ENCODE measurements at places on chromosomes 2 and 18.

DNA sequence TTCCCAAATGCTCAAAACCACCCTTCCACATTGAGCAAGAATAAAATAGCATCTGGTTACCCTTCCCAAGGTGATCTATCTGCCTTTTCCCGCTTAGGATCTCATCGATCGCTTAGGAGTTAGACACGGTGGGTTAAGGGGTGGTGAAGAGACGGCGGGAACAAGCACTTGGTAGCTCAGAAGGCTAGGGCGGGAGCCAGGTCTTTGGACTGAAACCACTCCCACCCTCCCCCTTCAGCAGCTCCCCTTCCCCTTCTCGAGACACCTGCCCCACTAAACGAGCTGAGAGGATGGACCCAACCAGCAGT is 513 bp downstream of the THOC1 start:
- no peaks in the 10 kb centered on the region for H3K4me1 ChIP-seq
- peak overlapping the region; percentile 89 for H3K4me3 ChIP-seq
- DNase-seq, result no peak
- no peaks in the 10 kb centered on the region for H3K27me3 ChIP-seq
- peak overlapping the region; percentile 94 for H3K27ac ChIP-seq

DNA sequence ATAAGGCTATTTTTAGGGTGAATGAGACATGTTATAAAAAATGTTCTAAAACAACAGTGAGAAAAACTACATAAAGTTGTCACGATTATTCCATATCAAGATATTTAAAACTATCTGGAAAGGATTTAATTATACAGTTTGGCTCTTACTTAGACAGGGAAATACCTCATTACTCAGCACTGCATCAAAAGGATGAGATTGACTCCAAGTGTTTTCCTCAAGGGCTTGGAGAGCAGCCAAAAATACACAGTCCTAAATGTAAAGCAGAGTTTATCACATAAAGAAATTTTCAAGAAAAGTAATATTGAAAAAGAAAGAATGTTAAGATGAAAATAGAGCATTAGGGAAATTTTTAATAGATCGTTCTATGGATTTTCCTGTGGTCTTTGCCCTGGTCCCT is 285.5 kb upstream of the NETO1 start:
- no peak overlapping the region for H3K27ac ChIP-seq
- H3K27me3 ChIP-seq, result no peaks in the 10 kb centered on the region
- no peaks in the 10 kb centered on the region for H3K4me1 ChIP-seq
- no peaks in the 10 kb centered on the region for H3K36me3 ChIP-seq
- no peak overlapping the region for H3K4me3 ChIP-seq

DNA sequence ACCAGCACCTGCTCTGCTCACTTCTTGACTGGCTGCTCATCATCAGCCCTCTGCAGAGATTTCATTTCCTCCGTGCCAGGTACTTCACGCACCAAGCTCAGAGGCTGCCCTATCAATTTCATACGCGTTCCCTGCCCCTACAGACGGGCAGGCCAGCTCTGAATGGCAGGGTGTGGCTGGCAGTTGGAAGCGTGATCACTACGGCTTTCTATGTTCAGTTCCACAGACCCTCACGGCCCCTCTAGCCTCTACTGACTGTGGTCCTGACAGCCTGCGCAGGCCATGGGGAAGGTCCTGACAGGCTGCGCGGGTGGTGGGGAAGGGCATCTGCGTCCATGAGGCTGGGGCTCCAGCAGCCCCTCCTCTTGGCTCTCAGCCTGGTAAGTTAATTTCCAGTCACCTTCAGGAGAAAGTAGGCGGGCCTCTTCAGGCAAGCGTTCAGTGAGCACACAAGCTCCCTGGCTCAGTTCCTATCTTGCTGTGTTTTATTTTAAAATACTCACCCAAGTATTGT is 154.8 kb downstream of the ZNF236 start:
- no peaks in the 10 kb centered on the region for H3K36me3 ChIP-seq
- no peak overlapping the region for H3K27ac ChIP-seq
- H3K4me3 ChIP-seq, result no peak overlapping the region

DNA sequence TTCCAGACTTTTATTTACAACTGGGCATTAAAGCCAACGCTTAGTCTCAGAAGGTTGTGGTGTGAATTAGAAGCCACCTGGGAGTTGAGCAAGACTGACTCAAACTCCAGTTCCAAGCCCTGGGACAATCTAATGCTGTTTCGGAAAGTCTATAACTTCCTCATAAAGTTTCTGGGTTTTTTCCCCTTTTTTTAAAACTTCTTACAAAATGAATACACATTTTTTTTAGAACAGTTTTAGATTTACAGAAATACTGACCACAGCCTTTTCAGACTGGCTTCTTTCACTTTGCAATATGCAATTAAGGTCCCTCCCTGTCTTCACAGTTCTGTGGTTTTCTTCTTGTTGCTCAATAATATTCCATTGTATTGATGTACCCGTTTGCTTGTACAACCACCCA is 115.9 kb upstream of the TWIST2 start:
- H3K27ac ChIP-seq, result no peak overlapping the region
- H3K27me3 ChIP-seq, result no peaks in the 10 kb centered on the region
- peaks cover 5% of the 10 kb centered on the region for H3K4me1 ChIP-seq
- H3K36me3 ChIP-seq, result no peaks in the 10 kb centered on the region
- no peak overlapping the region for H3K4me3 ChIP-seq
- no peak for DNase-seq

DNA sequence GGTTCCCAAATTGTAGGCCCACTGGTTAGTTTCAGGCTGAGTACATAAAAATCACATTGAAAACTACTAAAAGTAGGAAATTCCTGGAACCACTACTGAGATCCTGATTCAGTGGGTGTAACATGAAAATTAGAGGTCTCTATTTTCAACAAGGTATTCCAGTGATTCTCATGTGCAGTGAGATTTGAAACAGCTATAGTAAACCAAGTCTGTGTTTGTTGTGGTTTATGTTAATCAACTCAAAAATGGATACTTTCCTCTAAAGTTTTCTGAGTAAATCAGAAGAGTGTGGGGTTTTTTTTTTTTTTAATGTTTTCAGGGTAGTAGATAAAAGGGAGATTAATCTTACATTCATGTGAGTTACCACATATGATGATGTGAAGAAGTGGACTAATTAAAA is 42.4 kb upstream of the LIMS1 start:
- no peaks in the 10 kb centered on the region for H3K36me3 ChIP-seq
- H3K4me1 ChIP-seq, result no peaks in the 10 kb centered on the region
- H3K27ac ChIP-seq, result no peak overlapping the region
- H3K27me3 ChIP-seq, result no peaks in the 10 kb centered on the region
- DNase-seq, result no peak

DNA sequence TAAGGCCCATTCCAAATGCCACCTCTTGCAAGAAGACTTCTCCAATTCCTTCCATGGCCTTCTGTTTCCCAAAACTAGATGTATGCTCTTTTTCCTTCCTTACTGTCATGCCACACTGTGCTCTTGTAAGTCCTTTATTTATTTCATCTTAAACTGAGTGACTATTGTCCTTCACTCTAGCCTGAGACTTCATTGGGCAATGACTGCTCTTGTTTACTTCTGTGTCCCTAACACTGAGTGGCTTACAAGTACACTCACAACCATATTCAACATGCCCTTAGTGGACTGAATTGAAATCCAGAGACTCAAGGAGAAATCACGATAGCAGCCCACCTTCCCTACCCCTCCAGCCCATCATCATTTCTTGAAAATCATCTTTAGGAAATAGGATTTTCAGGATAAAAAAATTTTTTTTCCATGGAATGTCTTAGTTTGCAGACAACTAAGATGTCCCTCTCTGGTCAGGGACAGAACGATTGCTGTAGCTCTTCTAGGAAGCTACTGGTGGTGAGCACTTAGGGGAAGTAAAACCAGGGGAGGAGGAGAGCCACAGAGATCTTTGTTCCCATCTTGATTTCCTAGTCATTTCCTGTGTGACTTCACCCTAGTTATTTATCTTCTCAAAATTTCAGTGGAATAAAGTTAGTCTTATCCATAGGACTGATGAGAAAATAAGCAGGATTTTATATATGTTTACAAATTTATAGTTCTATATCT is 80.7 kb downstream of the CYRIA start:
- no peaks in the 10 kb centered on the region for H3K27me3 ChIP-seq
- no peak overlapping the region for H3K27ac ChIP-seq
- no peaks in the 10 kb centered on the region for H3K36me3 ChIP-seq
- no peak overlapping the region for H3K4me3 ChIP-seq

DNA sequence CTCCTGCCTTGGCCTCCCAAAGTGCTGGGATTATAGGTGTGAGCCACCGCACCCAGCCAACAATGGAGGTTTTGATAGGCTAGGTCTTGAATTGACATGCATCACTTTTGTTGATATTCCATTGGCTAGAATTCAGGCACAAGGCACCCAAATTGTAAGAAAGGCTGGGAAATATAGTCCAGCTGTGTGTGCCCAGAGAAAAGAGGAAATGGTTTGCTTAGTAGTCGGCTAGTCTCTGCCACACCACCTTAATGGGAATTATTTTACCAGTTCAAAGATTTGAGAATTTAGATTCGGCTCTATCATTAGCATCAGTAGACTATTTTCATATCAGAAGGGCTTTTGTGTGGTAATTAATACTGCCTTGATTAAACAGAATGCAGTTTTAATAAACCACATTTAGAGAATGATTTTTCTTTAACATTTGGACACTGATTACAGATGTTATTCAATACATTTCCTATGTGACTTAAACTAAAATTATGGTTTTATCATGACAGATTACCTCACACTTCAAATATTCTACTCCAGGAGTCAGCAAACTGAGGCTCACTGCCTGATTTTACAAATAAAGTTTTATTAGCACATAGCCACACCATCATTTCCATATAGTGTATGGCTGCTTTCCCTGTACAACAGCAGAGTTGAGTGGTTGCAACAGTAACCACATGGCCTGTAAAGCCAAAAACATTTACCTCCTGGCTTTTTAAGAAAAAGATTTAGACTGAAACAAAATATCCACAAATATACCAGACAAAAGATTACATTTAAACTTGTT is 27.4 kb downstream of the DBI start:
- no peak overlapping the region for H3K27ac ChIP-seq
- no peaks in the 10 kb centered on the region for H3K27me3 ChIP-seq
- H3K4me3 ChIP-seq, result no peak overlapping the region
- peaks cover 3% of the 10 kb centered on the region for H3K4me1 ChIP-seq
- DNase-seq, result no peak
- H3K36me3 ChIP-seq, result no peaks in the 10 kb centered on the region

GRCh38 chr2:161237392-161238264 is 70.6 kb upstream of the PSMD14 start:
- H3K36me3 ChIP-seq, result no peaks in the 10 kb centered on the region
- H3K4me3 ChIP-seq, result peak overlapping the region; percentile 67
- no peaks in the 10 kb centered on the region for H3K4me1 ChIP-seq

GRCh38 chr2:3911882-3912455 is 208.6 kb downstream of the DCDC2C start:
- H3K4me3 ChIP-seq, result no peak overlapping the region
- no peak overlapping the region for H3K27ac ChIP-seq
- no peaks in the 10 kb centered on the region for H3K27me3 ChIP-seq
